ENCODE measurements at places on chromosomes 11 and 22.

- no peak for DNase-seq
Measured at GRCh38 chr11:20373568-20374209, 10.2 kb downstream of the HTATIP2 start.

DNA sequence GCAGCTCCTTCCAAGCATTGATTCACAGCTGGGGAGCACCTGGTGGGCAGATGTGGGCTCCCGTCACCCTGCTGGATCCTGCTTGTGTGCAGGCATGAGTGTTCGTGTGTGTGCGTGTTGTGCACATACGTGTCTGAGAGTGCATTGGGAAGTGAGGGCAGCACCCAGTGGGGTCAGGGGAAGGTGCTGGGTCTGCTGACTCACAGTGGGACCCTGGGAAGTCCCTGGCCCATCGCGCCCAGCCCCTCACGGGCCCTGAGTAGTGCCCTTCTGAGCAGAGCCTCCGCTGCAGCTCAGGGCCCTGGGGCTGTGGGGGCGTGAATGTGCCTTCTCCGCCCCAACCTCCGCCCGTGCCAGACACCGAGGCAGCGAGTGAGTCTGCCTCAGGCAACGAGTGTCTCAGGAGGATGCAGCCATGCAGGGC is 36.8 kb downstream of the WNT11 start:
- DNase-seq = peak; percentile 40

DNA sequence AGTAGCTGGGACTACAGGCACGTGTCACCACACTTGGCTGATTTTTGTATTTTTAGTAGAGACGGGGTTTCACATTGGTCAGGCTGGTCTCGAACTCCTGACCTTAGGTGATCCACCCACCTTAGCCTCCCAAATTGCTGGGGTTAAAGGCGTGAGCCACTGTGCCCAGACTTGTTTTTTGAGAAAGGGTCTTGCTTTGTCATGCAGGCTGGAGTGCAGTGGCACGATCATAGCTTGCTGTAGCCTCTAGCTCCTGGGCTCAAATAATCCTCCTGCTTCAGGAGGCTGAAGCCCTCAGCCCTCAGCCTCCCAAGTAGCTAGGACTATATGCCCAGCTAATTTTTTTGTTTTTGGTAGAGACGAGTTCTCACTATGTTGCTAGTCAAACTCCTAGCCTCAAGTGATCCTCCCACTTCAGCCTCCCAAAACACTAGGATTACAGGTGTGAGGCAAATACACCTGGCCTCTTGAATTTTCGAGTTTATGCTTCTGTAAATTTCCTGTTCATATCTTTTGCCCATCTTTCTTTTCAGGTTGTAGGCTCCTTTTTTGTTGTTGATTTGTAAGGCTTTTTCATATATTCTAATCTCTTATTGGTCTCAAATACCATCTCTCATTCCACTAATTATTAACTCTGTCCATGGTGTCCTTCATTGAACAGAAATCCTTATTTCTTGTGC is 3.4 kb upstream of the RBM4B start:
- DNase-seq = no peak

DNA sequence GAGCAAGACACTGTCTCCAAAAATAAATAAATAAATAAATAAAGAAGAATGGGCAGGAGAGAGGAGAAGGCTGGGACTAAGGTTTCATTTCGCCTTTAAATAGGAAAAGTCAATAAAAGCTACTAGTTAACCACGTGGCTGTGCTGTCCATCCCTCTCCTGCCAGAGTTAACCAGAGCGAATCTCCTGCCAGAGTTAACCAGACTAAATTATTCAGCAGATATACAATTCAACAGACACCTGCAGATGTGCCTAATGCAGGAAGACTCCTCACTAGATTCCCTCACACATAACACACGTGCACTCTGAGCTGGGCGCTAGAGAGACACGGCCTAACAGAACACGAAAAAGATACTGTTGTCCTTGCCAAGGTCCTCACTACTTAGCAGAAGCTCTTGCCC is 156.1 kb downstream of the IGLL1 start:
- DNase-seq = no peak

- DNase-seq = peak; percentile 60
Measured at GRCh38 chr22:29635734-29636357, 32.4 kb downstream of the NF2 start.

- peak; percentile 71 for DNase-seq
Measured at GRCh38 chr11:78564490-78565467, 9.9 kb downstream of the NARS2 start.
